Activated gamma-delta T cell treated with Interleukin-2 at 50 U/mL for 16 hours (primary cell): ENCODE measurements at places on chromosomes 13 and 19.

DNA sequence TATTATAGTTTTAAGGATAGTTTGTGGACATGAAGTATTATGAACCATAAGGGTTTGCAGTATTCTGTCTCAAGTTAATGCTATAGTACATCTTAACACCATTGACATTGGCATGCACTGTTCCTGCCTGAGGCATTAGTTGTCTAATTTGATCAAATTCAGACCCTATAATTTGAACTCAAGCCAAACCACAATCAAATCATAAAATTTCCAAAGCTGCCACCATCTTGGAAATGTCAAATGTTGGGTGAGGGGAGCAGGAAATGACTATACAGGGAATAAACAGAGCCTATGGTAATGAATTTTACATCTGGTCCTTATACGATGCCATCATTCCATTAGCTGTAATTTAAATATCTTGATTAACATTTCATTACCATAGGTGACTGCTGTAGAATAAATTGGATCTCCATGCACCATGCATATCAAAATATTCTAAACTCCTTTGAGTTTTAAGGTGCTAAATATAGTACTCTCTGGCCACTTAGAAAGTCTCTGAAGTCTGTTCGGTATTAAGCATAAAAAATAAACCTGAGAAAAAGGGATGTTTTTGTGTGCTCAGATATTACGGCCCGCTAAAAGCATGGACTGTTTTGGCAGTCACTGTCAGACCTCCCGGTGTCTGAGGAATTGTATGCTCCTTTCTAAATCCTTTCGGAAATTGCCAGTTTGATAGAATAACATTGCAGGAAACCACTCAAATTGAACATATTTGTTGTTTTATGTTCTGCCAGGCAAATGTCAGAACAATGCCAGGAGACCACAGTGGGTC is 257.7 kb downstream of the SPRY2 start:
- DNase-seq, result no peak

DNA sequence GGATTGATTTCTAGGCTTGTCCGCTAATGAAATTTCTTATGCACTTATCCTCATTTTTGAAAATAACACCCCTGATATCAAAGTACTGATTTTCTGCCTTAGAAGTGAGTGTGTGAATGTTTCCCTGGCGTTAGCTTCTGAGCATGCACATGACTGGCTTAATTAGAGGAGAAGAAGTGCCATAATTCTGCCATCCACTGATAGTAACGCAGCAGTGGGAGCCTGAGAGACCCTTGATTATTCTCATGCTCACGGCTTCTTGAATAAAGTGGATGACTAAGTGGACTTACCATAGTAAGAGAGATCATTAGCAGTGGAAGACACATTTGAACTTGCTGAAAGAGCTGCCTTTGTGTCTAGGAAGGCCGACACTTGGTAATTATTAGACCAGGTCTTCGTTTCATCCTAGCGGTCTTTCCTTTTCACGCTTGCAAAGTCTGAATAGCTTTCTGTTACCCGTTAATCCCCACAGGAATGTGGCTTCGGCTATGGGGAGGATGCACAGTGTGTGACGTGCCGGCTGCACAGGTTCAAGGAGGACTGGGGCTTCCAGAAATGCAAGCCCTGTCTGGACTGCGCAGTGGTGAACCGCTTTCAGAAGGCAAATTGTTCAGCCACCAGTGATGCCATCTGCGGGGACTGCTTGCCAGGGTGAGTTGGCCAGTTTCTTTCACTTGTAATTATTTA is 45.3 kb downstream of the TNFRSF19 start:
- DNase-seq, result no peak

DNA sequence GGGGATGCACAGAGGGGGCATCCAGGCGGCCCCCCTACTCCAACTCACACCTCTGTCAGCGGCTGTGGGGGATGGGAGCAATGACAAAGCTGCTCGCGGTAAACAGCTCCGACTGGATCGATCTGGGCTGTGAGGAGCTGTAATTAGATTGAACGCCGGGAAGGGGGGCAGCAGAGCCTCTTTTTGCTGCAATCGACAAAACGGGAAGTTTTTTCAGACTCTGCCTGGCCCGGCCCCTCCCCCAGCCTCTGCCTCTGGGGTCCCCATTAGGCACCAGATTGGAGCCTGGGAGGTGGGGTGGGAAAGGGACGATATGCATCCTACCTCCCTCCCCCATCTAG is 16.3 kb downstream of the ONECUT3 start:
- no peak for DNase-seq

GRCh38 chr13:37074703-37075102 is 15.2 kb upstream of the SUPT20H start:
- no peak for DNase-seq

- DNase-seq, result no peak
Observed at GRCh38 chr13:97228850-97229521, 6.9 kb downstream of the MBNL2 start.

DNA sequence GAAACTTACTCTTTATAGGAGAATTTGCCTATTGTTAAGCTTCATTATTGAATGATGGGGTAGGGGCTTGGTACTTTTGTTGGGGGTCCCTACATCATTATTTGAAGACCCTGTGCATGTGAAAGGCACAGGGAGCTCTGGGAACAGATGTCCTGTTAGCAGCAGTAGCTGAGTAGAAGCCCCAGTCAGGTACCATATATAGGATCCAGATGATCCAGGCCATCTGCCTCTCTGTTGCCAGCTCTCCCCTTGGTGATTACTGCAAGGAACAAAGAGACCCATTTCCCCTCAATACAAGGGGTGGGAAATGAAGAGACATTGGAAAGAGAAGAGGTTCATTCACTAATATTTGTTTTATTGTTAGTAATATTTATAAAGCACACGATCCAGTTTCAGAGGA is 4.4 kb upstream of the MTMR6 start:
- DNase-seq, result no peak
